ENCODE measurements at places on chromosomes 12 and 14. TPM values are rescaled to one million over a fixed set of nuclear protein-coding genes. Genes with fewer than 3 reads are reported as not detected.

DNA sequence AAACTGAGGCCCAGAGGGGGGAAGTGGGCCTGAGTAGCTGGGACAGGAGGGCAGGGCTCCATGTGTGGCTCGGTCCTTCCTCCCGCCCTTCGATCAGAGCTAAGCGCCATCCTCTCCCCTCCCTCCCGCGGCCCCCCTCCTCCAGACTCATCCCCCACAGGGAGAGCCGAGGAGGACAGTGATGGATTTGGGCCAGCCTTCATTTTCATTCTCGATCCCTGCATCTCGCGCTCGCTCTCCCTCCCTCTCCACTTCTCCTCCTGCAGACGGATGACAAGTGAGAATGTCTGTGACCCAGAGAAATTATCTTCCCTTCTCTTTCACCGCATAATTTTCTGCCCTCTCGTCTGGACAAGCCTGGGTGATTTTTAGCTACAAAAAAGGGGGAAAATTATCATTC is 183.3 kb downstream of the RBM19 start:
- DNase-seq: no peak

DNA sequence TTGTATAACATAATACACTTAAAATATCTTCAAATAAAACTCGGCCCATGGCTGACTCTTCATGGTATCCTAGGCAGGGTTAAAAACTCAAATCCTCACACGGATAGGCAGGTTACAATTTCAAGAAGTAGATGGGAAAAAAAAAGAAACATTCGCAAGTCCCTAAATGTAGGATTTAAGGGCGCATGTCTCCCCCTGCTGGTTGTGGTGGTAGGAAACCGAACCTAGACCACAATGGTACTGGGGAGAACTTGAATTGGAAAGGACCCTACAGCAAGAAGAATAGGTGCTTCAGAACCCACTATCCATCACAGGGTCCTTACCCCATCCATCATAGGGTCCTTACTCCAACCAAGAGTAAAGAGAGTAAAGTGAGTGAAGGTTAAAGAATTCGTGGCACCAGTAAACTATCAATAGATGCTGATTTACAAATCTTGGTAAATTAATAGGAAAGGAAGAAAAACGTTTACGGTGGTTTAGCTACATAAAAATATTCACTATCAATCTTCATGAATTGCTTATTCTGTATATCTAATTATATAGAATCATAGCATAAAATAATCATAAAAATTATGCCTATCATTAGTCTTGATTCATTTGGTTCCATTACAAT is 3.3 kb upstream of the CIPC start:
- peak; percentile 85 for DNase-seq

- peak; percentile 4 for DNase-seq
These were observed 57.8 kb upstream of the VRK1 start for GRCh38 chr14:96739200-96739910.

GPRC5D gene
- not detected for total RNA-seq

LTBR gene
- 29.9 TPM for total RNA-seq

DNA sequence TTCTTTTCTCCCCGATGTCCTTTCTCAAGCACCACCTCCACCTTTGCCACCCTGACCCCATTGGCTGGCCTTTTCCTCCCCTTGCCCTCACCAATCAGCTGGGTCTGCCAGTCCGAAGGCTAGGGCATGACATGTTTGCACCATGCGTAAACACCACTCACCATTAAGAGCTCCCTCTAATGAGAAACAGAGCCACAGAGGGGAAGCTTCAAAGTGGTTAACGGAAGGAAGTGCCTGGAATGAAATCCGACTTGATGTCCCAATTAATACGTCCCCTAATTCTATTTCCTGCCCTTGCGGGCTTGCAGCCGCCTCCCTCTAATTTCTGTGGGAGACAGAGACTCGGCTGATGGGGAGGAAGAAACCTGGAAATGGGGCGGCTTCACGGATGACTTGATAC is 318.5 kb upstream of the TBX3 start:
- no peak for DNase-seq

DACT1 gene
- under 0.01 TPM for total RNA-seq

SIVA1 gene
- total RNA-seq: 82.3 TPM

- DNase-seq: peak; percentile 17
These were observed 628 bp downstream of the SNRPF start for GRCh38 chr12:95859344-95859816.
